ENCODE measurements at places on chromosomes 16 and 17.
A peak's percentile ranks its signal among the peaks of the same experiment; 100 is the strongest.

- H3K4me3 ChIP-seq = no peak overlapping the region
- no peak for DNase-seq
- H3K27me3 ChIP-seq = no peaks in the 10 kb centered on the region
These were observed 177.2 kb downstream of the CDH8 start for GRCh38 chr16:61858988-61859387.

DNA sequence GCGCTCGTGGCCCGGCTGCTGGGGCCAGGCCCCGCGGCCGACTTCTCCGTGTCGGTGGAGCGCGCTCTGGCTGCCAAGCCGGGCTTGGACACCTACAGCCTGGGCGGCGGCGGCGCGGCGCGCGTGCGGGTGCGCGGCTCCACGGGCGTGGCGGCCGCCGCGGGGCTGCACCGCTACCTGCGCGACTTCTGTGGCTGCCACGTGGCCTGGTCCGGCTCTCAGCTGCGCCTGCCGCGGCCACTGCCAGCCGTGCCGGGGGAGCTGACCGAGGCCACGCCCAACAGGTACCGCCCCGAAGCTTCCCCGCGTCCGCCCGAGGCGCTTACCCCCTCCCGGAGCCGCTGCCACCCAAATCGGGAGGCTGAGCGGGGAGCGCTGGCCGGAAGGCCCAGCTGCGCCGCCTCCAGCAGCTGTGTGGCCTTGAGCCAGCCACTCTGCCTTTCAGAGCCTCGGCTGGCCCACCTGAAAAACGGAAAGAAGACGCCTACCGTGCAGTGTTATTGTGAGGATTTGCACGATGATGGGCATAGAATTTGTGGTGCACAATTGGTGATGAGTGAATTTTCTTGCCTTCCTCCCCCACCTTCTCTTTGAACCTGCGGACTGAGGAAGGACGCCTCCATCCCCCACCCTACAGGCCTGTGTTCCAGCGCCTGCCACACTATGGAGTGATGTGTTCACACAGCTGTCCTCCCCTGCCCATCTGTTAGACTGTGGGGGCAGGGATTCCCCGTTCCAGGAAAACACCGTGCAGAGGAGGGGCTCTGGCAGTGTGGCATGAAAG lies 523 bp downstream of the NAGLU start:
- H3K4me3 ChIP-seq = peak overlapping the region; percentile 83
- H3K27ac ChIP-seq = peak overlapping the region; percentile 92
- H3K27me3 ChIP-seq = no peaks in the 10 kb centered on the region
- H3K36me3 ChIP-seq = peaks cover 18% of the 10 kb centered on the region
- peak; percentile 52 for DNase-seq

- no peaks in the 10 kb centered on the region for H3K27me3 ChIP-seq
- peak; percentile 73 for DNase-seq
- H3K4me3 ChIP-seq = peak overlapping the region; percentile 41
- H3K27ac ChIP-seq = peak overlapping the region; percentile 68
- H3K4me1 ChIP-seq = peaks cover 23% of the 10 kb centered on the region
These were observed 2.6 kb downstream of the CAMKK1 start for GRCh38 chr17:3890082-3890877.

- H3K27me3 ChIP-seq = no peaks in the 10 kb centered on the region
- H3K4me1 ChIP-seq = no peaks in the 10 kb centered on the region
- peaks cover 4% of the 10 kb centered on the region for H3K36me3 ChIP-seq
- H3K4me3 ChIP-seq = no peak overlapping the region
- no peak overlapping the region for H3K27ac ChIP-seq
- DNase-seq = no peak
These were observed 253.7 kb upstream of the HSBP1 start for GRCh38 chr16:83554096-83554495.

DNA sequence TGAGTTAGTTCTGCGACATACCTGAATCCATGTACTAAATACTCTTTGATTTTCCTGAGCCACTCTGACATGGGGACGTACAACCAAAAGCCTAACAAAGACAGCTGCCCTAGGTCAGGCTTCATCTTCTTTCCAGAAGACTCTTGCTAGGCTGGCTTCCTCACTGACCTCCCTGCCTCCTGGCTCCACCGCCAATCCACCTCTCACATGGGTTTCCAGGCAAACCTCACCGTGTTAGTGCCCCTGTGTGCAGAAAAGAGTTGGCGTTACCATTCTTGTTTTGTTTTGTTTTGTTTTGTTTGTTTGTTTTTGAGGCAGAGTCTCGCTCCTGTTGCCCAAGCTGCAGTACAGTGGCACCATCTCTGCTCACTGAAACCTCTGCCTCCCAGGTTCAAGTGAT lies 135.3 kb downstream of the WSCD1 start:
- no peaks in the 10 kb centered on the region for H3K4me1 ChIP-seq
- H3K27ac ChIP-seq = no peak overlapping the region
- H3K36me3 ChIP-seq = no peaks in the 10 kb centered on the region
- DNase-seq = no peak
- no peak overlapping the region for H3K4me3 ChIP-seq

DNA sequence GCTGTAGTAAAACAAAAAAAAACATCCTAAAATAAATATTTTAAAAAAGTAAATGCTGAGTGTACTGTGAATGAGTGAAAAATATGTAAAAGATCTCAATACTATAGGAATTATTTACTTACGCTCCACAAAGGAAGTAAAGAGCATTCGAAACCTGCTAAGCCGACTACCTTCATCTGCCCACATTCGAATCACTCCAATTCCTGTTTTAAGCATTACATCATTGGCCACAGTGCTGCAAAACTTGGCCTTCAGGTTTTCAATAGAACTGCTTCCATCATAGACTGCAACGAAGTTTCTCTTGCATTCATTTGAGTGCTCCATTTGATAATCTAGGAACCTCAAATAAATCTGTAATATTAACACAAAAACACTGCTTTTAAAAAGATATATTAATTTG lies 34.4 kb downstream of the NETO2 start:
- H3K27me3 ChIP-seq = no peaks in the 10 kb centered on the region
- no peaks in the 10 kb centered on the region for H3K4me1 ChIP-seq
- DNase-seq = no peak
- H3K4me3 ChIP-seq = no peak overlapping the region
- H3K27ac ChIP-seq = no peak overlapping the region

- H3K36me3 ChIP-seq = peaks cover 3% of the 10 kb centered on the region
- H3K27ac ChIP-seq = no peak overlapping the region
- peaks cover 34% of the 10 kb centered on the region for H3K4me1 ChIP-seq
These were observed 1.5 kb upstream of the NUDT16L1 start for GRCh38 chr16:4691666-4692412.

DNA sequence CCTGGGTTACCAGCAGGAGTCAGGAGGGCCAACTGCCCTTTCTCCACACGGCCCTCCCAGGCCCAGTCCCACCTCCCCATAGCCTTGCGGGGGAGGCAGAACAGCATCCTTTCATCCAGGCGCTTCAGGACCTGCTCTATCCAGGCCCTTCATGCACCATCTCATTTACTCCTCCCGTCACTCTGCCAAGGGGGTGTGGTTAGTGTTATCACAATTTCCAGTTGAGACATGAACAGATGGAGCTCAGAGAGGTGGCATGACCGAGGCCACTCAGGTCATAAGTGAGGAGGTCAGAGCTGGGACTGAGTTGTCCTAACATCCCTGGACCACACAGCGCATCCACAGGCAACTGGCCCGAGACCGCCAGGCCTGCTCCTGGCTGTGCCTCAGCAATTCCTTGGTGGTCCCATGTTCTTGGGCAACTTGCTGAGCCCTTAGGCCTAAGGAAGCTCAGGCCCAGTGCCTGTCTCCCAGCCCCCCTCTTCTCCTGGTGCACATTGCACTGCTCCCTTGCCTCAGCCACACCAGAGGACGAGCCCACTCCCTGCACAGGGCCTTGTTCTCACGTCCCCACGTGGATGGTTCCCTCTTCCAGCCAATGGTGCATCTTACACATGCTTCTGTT lies 23.8 kb downstream of the C17orf100 start:
- no peak for DNase-seq
- no peak overlapping the region for H3K27ac ChIP-seq
- H3K27me3 ChIP-seq = no peaks in the 10 kb centered on the region

DNA sequence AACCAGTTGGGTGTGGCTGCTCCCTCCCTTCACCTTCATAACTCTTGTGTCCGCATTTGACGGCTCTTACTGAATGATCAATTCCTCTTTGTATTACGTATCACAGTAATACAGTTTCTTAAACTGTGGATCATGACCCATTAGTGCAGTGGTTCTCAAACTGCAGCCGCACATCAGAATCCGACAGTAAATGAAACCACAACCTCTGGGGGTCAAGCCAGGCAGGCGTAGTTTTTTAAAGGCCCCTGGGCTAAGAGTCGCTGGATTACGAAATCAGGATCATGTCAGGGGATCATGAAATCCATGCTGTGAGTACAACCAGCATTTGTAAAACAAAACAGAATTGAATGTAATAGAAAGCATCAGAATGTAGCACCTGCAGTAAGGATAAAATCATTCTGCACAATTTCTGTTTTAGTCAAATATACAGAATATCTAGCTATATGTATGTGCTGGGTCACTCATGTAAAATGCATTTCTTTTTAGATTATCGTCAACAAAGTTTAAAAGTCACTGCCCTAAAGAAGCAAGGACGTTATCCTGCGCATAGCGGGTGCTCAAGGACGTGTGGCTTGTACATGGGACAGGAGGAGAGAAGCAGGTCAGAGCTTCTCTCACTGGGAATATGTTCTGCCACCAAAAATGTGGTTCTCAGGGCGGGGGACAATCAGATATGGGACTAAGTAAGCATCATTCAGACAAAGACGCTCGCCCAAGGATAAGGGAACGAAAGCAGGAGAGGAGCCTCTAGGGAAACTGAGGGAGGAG lies 113.1 kb downstream of the ZFHX3 start:
- H3K4me1 ChIP-seq = peaks cover 93% of the 10 kb centered on the region
- no peaks in the 10 kb centered on the region for H3K36me3 ChIP-seq
- H3K27ac ChIP-seq = no peak overlapping the region
- DNase-seq = no peak
- no peak overlapping the region for H3K4me3 ChIP-seq

DNA sequence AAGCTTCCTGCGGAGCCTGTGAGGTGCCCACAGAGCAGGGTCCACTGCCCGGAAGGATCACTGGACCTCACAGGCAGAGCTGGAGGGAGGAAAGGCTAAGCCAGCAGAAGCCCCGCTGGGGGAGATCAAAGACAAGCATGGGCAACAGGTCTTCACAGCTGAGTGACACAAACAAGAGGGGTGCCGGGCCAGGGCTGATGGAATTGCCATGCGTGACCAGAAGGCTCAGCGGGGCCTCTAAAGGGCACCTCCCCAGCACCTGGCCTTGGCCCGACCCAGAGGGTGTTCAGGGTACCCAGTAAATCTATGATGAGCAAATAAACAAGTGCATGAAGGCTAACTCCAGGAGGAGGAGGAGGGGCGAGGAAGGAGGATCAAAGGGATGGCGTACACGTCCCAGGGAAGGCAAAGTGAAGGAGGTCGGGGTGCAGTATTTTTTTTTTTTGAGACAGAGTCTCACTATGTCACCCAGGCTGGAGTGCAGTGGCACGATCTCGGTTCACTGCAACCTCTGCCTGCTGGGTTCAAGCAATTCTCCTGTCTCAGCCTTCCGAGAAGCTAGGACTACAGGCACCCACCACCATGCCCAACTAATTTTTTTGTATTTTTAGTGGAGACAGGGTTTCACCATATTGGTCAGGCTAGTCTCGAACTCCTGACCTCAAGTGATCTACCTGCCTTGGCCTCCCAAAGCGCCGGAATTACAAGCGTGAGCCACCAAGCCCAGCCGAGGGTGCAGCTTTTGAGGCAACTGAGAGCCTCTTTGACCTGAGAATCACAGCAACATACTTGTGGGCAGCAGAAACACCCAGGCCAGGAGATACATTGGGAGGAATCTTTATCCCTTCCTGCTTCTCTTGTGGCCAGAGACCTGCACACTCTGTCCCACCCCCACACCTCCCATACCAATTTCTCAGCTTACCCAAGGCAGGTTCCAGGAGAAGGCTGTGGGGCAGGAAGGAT lies 16.1 kb upstream of the EXOC7 start:
- H3K36me3 ChIP-seq = no peaks in the 10 kb centered on the region
- H3K27ac ChIP-seq = no peak overlapping the region
- H3K4me1 ChIP-seq = no peaks in the 10 kb centered on the region
- DNase-seq = no peak
- H3K27me3 ChIP-seq = no peaks in the 10 kb centered on the region
- no peak overlapping the region for H3K4me3 ChIP-seq

GRCh38 chr17:40471846-40472732 lies 28.8 kb downstream of the IGFBP4 start:
- peaks cover 6% of the 10 kb centered on the region for H3K4me1 ChIP-seq
- no peak for DNase-seq
- peak overlapping the region; percentile 25 for H3K27ac ChIP-seq
- no peaks in the 10 kb centered on the region for H3K36me3 ChIP-seq

DNA sequence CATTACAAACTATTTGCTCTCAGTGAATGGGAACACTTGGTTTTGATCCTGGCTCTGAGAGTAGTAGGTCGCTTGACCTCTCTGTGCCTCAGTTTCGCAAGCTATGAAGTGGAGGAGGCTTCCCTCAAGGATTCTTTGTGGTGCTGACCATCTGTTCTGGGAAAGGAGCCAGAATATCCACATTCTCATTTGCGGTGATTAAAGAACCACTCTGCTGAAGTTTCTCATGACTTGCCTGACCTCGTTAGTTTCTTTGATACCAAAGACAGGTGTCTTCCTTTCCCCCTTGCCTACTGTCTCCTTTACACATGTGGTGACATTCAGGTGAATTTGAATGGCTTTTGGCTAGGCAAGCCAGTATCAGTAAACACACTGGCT lies 116.0 kb downstream of the SNX29 start:
- DNase-seq = no peak
- H3K27ac ChIP-seq = no peak overlapping the region
- H3K27me3 ChIP-seq = no peaks in the 10 kb centered on the region
